ENCODE measurements at places on chromosomes 13 and 19. TPM values are rescaled to one million over a fixed set of nuclear protein-coding genes. Genes with fewer than 3 reads are reported as not detected.

DNA sequence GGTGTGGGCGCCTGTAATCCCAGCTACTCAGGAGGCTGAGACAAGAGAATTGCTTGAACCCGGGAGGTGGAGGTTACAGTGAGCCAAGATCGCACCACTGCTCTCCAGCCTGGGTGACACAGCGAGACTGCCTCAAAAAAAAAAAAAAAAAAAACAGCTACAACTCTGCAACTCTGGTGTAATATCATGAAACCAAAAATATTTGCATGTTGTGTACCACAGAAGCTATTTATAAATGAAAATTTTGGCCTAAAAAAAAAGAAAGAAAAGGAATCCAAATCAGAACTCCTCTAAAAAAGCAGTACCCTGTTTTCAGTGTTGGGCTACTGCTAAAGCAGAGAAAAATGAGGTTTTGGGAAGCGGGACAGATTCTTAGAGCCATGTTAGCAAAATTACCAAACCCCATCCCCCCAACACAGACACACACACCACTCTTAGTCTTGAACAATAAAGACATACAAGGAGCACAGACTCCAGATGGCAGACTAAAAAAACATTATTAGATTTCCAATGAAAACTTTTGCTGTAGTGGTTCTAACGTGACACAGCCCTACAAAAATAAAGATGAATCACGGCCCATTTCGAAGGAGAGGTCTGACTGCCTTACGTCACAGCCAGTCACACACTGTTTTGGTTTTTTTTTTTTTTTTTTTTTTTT lies 51.5 kb downstream of the INSR start:
- no peak overlapping the region for H3K27ac ChIP-seq
- no peaks in the 10 kb centered on the region for H3K4me1 ChIP-seq
- no peak for DNase-seq
- H3K36me3 ChIP-seq, result no peaks in the 10 kb centered on the region
- H3K4me3 ChIP-seq, result no peak overlapping the region
- no peaks in the 10 kb centered on the region for H3K27me3 ChIP-seq

DNA sequence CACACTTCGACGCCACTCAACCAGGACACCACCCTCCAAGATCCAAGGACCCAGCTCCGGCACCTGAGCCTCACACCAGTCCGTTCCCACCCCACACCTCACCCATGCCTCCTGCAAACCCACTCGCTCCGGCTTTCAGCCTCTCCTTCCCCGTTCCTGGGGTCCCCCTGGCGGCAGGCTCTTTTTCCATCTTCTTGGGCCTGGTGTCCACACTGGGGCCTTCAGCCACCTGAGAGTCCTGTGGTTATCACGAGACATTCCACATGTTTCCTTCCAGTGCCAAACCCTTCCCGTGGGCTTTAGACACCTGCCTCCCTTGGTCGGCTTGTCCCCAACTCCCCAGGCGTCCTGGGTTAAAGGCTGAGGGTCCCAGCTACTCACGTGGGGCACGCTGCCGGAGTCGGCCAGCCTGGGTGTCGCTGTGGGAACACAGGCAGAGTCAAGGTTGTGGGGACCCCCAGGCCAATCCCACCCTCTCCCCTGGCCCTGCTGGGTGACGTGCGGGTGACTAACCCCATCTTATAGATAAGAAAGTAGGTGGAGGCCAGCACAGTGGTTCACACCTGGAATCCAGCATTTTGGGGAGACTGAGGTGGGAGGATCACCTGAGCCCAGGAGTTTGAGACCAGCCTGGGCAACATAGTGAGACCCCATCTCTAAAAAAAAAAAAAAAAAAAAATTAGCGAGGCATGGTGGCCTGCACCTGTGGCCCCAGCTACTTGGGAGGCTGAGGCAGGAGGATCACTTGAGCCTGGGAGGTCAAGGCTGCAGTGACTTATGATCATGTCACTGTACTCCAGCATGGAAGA lies 1.9 kb downstream of the JSRP1 start:
- peaks cover 54% of the 10 kb centered on the region for H3K4me1 ChIP-seq
- no peak overlapping the region for H3K4me3 ChIP-seq
- H3K27ac ChIP-seq, result no peak overlapping the region
- no peak for DNase-seq
- peaks cover 4% of the 10 kb centered on the region for H3K27me3 ChIP-seq
- H3K36me3 ChIP-seq, result no peaks in the 10 kb centered on the region

DNA sequence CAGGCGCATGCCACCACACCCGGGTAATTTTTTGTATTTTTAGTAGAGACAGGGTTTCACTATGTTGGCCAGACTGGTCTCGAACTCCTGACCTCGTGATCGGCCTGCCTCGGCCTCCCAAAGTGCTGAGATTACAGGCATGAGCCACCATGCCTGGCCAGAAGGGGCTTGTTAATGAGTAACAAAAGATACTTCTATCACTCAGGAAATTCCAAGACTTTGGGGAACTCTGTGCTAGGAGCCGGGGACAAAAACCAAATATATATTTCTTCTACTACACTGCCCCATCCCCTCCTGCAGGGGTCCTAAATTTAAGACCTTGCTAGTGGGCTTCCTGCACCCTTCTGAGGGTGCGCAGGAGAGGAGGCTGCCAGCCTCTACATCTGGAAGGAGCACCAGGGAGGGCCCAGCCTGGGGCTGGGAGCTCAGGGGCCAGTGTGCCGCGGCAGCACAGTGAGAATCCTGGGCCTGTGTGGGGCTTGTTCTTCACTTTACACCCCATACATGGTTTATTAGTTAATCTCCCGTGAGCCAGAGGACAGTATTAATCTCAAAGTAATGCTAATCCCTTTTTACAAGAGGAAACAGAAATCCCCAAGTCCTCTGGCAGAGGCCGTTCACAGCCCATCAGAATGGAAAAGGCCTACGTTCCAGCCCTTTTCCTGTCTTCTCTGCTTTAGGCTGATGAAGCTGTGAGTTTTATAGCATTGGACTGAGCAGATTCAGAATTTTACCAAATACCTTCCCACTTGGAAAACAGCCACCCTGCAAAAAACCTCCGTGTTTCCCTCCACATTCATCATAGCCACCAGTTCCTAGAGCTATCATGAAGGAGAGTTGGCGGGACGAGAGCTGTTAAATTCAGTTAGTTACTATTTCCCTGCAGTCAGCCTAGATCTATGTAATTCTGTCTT lies 44.4 kb upstream of the NPAS1 start:
- no peak overlapping the region for H3K4me3 ChIP-seq
- H3K36me3 ChIP-seq, result no peaks in the 10 kb centered on the region
- no peak overlapping the region for H3K27ac ChIP-seq

- H3K27ac ChIP-seq, result no peak overlapping the region
- peaks cover 12% of the 10 kb centered on the region for H3K36me3 ChIP-seq
- no peak for DNase-seq
- H3K4me1 ChIP-seq, result peaks cover 20% of the 10 kb centered on the region
These were observed 5.1 kb upstream of the TGFBR3L start for GRCh38 chr19:7909471-7910067.

GRCh38 chr13:23021906-23022305 lies 158.9 kb upstream of the SGCG start:
- H3K4me1 ChIP-seq, result no peaks in the 10 kb centered on the region
- H3K27ac ChIP-seq, result no peak overlapping the region
- H3K36me3 ChIP-seq, result no peaks in the 10 kb centered on the region
- H3K27me3 ChIP-seq, result no peaks in the 10 kb centered on the region
- DNase-seq, result no peak

DNA sequence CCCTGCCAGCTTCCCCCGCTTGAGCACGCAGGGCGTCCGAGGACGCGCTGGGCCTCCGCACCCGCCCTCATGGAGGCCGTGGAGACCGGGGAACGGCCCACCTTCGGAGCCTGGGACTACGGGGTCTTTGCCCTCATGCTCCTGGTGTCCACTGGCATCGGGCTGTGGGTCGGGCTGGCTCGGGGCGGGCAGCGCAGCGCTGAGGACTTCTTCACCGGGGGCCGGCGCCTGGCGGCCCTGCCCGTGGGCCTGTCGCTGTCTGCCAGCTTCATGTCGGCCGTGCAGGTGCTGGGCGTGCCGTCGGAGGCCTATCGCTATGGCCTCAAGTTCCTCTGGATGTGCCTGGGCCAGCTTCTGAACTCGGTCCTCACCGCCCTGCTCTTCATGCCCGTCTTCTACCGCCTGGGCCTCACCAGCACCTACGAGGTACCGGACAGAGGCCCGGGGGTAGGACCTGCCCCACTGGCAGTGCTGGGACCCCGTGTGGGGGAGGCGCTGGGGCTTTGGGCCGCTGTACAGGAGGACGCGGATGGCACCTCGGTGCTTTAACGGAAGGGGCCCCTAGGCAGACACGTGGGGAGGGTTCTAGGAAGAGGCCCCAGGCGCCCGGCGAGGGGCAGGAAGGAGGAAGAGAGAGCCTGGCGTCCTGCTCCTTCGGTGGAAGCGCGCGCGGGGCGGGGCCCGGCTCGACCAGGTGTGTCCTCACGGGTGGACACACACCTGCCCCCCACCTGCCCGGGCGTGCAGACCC lies 681 bp downstream of the SLC5A5 start:
- peak; percentile 42 for DNase-seq
- H3K4me1 ChIP-seq, result peaks cover 26% of the 10 kb centered on the region
- peak overlapping the region; percentile 52 for H3K27ac ChIP-seq
- no peaks in the 10 kb centered on the region for H3K27me3 ChIP-seq
- H3K36me3 ChIP-seq, result no peaks in the 10 kb centered on the region

- H3K27ac ChIP-seq, result peak overlapping the region; percentile 99
- peak; percentile 32 for DNase-seq
- peaks cover 63% of the 10 kb centered on the region for H3K4me1 ChIP-seq
- H3K36me3 ChIP-seq, result no peaks in the 10 kb centered on the region
- peak overlapping the region; percentile 4 for H3K4me3 ChIP-seq
These were observed 2.7 kb downstream of the RFX1 start for GRCh38 chr19:14003251-14004055.

- no peaks in the 10 kb centered on the region for H3K27me3 ChIP-seq
- H3K27ac ChIP-seq, result no peak overlapping the region
- H3K36me3 ChIP-seq, result no peaks in the 10 kb centered on the region
- DNase-seq, result no peak
- no peak overlapping the region for H3K4me3 ChIP-seq
- no peaks in the 10 kb centered on the region for H3K4me1 ChIP-seq
These were observed 573.0 kb upstream of the SLITRK1 start for GRCh38 chr13:84455143-84455905.

GRCh38 chr13:113794764-113795173 lies 35.7 kb downstream of the TMEM255B start:
- no peak overlapping the region for H3K27ac ChIP-seq
- no peaks in the 10 kb centered on the region for H3K27me3 ChIP-seq

DNA sequence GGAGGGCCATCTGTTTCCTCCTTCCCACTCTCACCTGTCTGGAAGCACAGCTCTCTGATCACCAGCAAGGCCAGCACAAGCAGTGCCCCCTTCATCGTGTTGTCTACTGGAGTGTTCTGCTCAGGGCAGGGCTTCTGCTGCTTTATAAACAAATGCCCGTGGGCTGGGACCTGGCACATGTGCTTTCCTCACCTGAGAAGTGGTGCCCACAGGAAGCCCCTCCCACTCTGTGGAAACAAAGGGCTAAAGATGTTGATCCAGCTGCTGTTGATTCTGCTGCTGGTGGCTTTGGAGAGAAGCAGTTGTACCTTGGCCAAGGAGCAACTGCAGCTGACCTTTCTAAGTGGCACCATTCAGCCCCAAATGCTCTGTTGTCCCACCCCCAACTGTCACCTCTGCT lies 26.4 kb upstream of the ZNF181 start:
- H3K4me1 ChIP-seq, result no peaks in the 10 kb centered on the region
- H3K27ac ChIP-seq, result no peak overlapping the region
- no peak overlapping the region for H3K4me3 ChIP-seq
- no peaks in the 10 kb centered on the region for H3K36me3 ChIP-seq
- H3K27me3 ChIP-seq, result no peaks in the 10 kb centered on the region

Gene ZNF177
- total RNA-seq, result 1.7 TPM

Gene ZNF320
- 14.1 TPM for total RNA-seq

Gene TNFRSF19
- total RNA-seq, result not detected
